Umbilical cord (tissue), 2 donors: ENCODE measurements at places on chromosomes 2 and 18.

DNA sequence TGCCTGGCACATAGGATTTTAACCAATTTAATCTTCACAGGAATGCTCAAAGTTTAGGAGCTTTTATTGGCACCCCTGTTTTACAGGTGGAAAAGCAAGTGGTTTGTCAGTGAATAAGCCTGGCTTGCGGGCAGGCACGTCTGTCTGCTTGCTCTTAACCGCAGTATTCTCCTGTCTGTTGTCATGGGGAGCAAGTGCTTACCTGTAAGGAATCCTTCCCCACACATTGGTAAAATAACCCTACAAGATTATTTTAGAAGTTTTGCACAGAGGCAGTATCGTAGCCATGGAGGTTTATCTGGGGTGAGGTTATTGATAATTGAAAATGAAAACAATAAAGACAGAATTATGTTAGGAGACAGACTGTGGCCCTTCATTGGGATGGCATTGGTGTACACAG lies 174.9 kb downstream of the AGAP1 start:
- DNase-seq, result no peak

GRCh38 chr2:65604246-65604645 lies 171.8 kb upstream of the SPRED2 start:
- no peak for DNase-seq

DNA sequence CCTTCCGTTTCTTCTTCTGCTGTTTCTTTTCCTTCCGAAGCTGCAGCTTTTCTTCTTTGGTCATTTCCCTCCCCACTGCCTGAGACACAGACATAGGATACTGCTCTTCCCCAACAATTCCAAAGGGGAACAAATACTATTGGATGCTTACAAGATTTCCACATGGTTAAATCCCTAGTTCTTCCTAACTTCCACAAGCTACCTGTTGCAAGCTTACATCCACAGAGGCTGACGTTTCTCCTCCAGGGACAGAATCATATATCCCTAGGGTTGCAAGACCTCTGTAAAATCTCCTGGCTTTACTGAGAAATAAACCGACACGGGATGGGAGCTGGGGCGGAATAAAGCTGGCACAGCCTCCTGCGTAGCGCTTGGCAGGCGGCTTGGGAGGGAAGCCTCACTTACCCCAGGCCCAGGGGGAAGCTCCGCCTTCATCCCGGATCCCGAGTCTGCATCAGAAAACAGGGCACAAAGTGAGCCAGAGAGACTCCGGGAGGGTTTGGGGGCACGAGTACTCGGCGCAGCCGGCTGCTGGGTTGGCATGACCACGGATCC lies 590 bp downstream of the EIF2B4 start:
- peak; percentile 73 for DNase-seq

GRCh38 chr2:232261776-232262175 lies 116.8 kb upstream of the ALPP start:
- no peak for DNase-seq

GRCh38 chr2:14520385-14520945 lies 112.1 kb upstream of the LRATD1 start:
- no peak for DNase-seq
